ENCODE measurements at places on chromosomes 1 and 21.

- DNase-seq = no peak
Measured at GRCh38 chr1:54163051-54163450, 10.3 kb upstream of the CDCP2 start.

GRCh38 chr1:203175827-203176241 lies 208 bp upstream of the MYBPH start:
- no peak for DNase-seq

DNA sequence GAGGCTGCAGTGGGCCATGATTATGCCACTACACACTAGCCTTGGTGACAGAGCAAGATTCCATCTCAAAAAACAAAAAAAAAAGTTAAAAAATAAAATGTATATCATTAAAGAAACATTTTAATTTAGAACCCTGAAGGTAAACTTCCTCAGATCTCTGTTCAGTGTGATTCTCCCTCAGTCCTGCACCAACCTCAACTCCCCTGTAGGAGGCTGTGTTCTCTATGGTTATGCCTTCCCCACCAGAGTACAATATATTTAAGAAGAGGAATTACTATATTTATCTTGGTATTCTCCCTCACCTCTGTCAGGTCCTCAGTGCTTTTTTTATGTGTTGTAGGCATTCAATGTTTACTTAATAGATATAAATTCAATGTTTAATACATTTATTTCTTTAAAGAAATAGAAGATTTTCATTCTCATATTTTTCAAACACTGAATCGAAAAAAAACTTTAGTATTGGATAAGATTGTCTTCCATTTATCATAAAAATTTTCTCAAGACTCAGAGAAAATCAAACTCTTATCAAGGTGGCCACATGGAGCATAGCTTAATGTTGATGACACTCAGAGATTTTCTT lies 4.8 kb upstream of the LRRC8B start:
- no peak for DNase-seq

DNA sequence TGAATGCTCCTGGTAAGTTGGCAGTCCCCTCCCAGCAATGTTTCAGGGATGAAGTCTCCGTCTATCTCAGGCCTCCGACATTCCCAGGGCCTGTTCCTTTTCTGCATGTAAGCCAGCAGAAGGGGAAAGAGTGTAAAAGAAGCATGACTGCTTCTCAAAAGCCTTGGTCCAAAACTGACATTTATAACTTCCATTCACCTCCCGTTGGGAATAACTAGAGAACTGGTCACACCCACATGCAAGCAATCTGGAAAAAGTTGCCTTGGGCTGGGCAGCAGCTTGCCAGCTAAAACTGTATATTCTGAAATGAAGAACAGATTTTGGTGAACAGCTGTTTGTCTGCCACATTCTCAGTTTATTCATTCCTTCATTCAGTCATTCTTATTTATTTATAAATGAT lies 24.2 kb upstream of the NPL start:
- no peak for DNase-seq

DNA sequence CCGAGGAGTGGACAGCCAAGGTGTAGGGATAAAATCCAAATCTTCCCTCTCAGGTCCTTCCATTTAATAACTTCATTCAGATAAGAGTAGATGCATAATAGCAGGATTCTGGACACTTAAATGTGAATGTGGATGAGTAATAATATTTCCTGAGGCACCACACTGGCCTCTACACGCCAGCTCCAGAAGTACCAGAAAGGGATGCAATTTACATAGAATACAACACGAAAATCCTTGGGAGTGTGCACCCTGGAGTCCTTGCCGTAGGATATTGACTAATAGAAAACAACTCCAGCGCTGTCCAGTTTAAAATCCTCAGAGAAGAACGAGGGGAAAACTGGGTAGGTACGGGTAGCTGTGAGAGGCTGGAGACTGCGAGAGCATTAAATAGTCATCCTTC lies 6.9 kb downstream of the PLXNA2 start:
- DNase-seq = no peak

DNA sequence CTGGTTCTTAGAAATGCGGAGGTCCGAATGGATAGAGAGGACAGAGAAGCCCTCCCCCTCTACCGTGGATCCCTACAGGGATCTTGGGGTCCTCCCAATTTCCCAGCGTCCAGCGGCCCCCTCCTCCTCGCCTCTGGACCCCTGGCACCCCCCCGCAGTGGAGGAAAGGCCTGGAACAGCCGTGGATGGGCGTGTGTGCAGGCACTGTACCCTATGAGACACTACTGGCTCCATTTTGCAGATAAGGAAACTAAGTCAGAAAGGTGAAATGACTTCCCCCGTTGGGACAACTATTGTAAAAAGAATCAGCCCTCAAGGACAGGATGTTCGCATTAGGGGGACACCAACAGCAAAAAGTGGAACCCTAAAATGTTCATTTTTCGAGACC lies 931 bp upstream of the CLSTN1 start:
- no peak for DNase-seq

GRCh38 chr1:82562448-82562847 lies 761.7 kb downstream of the ADGRL2 start:
- no peak for DNase-seq

GRCh38 chr1:168834225-168834872 lies 105.3 kb upstream of the DPT start:
- no peak for DNase-seq

DNA sequence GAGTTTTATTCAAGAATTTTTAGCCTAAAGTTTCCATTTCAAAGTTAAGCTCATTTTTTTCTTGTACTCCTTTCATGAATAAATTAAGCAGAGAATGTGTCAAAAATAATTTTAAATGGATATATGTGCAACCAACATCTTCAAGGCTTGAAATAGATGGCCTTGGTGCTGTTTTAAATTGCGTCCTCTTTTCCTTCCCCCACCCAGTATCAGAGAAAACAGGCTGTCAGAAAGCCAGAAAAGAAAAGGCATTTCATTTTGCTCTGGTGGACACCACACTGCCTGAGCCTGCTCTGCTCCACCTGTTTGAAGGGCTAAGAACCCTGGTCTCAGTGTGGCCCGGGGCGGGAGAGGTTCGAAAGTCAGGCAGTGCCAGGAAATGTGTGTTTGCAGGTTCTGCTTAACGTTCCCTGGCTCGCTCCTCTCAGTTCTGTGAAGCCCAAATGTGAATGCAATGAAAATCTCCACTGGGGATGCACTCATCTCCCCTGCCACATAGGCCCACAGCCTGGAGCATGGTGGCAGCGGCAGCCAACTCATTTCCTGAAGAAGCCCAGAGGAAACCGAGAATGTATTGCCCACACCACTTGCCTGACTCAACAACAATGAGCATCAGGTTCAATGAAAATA lies 134.4 kb downstream of the SDCCAG8 start:
- no peak for DNase-seq

GRCh38 chr1:159146980-159147379 lies 24.4 kb upstream of the CADM3 start:
- no peak for DNase-seq

- DNase-seq = no peak
Measured at GRCh38 chr1:112737573-112737972, 22.4 kb upstream of the PPM1J start.

DNA sequence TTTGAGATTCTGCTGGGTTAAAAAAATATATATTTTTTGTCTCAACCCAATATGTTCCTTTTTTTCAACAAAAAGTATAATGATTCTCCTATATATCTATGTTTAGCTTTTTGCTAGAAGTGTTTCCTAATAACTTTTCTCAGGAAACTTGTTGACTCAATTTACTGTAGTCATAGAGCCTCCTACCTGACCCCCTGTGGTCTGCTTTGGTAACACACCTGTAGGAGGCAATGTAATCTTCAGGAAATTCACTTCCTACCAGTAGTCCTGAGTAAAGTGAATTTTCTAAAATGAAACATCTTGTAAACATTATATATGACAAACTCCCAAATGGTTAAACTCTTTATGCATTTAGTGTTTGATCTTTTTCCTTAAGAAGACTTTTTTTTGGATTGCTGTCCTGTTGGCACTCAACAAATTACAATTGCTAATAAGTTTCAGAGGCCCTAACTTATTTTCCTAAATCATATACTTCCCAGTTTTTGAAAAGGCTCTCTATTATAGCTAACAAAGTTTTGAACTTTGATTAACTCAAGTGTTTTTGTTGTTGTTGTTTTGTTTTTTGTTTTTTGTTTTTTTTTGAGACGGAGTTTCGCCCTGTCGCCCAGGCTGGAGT lies 118.3 kb downstream of the OLFML2B start:
- no peak for DNase-seq

DNA sequence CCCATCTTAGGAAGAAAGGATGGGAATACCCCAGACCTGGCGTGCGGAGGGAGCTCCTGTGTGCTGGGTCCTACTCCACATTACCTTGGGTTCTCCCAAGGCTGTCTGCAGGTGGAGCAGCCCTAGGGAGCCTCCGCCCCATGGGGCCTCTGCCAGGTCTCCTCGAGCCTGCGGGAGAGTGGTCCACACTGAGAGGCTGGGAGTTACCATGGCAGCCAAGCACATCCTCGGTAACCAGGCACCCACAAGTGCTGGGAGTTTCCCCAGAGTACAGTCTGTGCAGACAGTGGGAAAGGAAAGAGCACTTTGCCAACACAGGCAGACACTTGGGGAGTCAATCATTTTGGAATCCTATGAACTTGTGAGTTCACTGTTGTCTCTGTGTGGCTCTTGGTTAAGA lies 249.4 kb downstream of the DYRK1A start:
- no peak for DNase-seq

GRCh38 chr1:163035446-163036249 lies 33.5 kb upstream of the RGS4 start:
- DNase-seq = peak; percentile 64

DNA sequence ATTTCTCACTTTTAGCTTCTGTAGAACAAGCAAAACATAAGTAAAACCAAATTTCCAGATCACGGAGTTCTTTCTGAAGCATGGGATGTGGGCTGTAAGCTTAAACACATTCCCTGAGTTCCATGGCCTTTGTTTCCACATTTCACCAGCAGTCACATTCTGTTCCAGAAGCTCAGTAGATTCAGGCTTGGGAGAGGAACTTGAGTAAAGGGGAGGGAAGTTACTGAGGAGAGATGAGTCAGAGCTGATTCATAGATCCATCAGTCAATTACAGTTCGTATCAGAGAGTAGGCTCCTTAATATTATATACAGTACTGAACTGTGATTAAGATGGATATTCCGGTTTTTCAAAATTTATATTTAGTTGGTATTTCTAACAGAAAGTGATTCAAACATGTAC lies 614.3 kb downstream of the NCAM2 start:
- peak; percentile 40 for DNase-seq

DNA sequence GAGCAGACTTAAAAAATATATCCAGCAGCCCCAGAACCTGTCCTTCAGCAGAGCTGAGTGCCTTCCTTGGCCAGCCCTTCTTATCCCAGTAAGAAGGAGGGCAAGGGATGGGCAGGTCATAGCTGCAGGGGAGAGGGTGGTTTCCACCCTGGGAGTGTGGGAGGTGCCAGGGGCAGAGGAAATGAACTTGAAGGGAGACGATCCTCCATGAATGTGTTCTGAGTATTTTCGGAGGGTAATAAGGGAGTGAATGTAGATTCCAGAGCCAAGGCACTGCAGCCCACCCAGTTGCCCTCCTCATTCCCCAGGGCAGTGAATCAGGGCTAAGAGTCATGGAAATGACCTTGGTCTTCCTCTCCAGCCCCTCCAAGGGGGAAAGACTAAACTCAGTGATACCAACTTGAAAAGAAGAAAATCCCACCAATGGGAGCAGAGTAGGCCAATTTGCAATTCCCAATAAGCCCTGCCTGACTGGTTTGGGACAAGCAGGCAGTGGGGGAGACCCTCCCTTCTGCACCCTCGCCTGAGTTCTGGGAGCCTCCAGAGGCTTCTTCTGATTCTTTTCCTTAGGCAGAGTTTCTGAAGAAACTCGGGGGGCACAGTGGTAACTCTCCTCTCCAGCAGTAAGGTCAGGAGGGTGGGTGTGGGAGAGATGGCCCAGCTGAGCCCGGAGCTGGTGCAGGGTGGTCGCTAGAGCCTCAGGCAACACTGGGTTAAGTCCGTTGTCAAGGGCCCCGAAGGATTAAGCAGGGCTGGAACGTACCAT lies 4.2 kb downstream of the MYOG start:
- DNase-seq = no peak

- no peak for DNase-seq
Measured at GRCh38 chr1:36707221-36707620, 224.5 kb upstream of the CSF3R start.

DNA sequence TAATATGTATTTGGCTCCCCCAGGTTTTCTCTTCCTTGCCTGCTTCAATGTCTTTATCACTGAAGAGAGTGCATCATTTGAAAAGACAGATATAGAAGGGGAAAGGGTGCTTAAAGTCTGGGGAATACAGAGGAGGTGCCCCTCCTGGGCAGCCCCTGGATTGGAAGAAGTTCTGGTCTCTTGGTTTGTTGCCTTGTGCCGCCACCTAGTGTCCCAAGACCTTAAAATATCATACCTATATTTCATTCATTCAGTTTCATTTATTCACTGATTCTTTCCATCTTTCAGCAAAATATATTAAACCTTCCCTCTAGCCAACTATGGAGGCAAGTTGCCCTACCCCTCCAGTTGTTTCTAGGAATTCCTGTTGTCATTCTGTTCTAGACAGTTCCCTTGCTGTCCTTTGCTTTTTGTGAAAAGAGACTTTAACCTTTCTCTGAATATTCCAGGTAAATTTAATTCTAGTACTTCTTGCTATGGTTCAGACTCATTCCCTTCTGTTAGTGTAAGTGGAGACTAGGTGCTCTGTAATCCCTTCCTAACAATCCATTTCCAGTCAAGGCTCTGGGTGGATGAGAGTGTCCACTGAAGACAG lies 56.1 kb downstream of the MEF2D start:
- no peak for DNase-seq

DNA sequence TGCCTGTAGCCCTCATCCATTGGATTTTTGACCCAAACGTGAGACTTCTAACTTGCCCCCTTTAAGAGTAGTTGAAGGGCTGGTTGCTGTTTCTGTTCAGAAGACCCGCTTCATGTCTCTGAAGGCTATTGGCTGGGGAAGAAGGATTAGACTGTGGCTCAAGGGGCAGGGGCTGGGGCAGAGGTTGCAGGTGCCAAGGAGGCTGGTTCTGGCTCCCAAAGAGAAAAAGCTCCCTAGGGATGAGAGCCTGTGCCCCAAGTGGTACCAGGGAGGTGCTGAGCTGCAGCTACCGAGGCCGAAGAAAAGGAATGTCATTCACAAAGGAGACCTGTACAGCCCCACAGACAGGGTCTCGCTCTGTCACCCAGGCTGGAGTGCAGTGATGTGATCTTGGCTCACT lies 5.8 kb downstream of the WNT3A start:
- DNase-seq = no peak

DNA sequence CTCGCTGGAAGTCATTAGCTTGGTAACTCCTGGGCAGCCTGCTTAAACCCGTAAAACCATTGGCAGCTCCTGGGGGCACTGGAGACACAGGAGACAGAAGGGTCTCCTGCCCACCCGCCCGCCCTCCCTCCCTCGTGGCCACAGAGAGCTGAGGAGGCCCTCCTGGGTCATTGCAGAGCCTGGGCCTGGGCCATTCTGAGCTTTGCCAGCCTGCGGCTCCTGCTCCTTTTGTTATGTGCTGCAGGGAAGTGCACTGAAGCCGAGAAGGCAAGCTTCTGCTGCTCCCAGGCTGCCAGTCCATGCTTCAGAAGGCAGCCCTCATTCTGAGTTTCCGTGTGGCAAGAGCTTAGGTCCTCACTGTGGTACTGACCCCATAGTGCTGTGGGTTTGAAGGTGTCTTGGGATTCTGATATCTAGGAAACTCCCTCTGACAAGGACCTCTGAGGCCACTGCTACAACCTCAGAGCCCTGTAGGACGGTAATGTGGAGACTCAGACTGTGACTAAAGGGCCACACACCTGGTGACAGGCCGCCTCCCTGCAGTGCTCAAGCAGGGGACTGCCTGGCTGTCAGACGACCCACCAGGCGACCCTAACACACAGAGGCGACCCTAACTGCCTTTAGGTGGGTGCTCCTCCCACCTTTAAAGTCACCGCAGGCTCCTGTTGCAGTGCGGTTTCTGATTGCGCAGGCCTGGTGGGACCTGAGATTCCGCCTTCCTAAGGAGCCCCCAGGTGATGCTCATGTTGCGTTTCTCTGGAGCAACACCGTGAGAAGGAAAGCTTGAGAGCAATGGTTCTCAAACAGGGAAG lies 118.7 kb downstream of the IER5 start:
- no peak for DNase-seq

Data from HFF-Myc (cell line).